CD4-positive, alpha-beta T cell treated with Interleukin-2 at 100 ng/mL for 4 hours (primary cell): ENCODE measurements at places on chromosomes 2 and 18.

DNA sequence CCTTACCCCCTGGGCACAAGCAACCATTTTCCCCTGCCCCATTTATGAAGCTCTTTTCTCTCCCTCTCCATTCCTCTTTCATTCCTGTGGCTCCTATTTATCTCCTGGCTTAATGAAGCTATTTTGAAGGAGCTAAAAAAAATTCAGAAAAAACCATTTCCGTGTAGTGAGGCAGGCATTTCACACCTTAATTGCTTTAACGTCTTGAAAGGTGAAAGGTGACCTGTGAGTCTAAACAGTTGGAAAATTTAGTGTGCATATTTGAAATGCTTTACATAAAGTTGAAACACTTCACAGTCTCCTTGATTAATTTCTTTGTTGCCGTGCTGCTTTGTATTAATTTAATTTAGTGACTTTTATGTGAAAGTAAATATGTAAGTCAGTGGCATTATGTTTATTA lies 83.6 kb downstream of the LTBP1 start:
- no peak for DNase-seq

DNA sequence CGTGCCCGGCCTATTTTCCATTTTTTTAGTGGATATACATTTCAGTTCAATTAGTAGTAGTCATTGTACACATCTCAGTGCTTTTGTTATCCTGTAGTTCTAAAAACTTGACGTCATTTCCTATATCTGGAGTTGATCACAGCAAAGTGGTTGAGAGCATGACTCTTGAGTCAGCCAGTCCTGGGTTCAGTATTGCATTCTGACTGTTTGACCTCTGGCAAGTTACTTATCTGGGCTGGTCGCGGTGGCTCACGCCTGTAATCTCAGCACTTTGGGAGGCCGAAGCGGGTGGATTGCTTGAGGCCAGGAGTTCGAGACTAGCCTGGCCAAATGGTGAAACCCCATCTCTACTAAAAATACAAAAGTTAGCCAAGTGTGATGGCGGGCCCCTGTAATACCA lies 50.4 kb upstream of the PPM1B start:
- DNase-seq: no peak

DNA sequence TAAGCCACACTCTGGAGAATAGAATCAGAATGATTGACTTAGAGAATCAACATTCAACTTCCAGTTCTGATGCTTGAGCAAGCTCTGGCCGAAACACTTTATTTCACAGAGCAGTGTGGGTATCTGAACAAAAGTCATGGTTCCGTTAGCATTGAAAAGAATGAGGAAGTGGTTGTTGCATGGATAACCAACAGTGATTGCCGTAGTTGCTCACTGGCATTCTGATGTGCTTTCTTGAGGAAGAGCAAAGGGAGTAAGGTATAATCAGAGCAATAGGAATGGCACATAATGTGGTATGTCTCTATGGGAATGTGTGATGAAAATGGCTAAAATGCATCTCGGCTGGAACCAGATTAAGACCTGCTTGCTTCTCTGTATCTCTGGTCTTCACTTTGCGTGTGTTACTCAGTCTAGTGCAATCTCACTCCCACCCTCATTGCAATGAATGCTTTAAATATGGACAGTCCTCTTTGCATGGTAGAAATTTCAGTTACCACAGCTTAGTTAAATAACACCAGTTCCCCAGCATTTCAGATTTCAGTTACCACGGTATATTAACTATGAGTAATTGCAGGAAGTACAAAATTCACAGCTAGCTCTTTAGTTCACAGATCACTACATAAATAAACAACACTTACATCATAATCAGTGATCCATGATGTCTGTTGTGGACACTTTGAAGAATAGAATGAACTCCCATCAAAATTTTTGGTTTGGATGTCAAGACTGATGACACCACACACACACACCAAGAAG lies 7.8 kb upstream of the RAB12 start:
- no peak for DNase-seq

- DNase-seq: no peak
Measured at GRCh38 chr2:110910423-110910822, 178.1 kb downstream of the ACOXL start.

DNA sequence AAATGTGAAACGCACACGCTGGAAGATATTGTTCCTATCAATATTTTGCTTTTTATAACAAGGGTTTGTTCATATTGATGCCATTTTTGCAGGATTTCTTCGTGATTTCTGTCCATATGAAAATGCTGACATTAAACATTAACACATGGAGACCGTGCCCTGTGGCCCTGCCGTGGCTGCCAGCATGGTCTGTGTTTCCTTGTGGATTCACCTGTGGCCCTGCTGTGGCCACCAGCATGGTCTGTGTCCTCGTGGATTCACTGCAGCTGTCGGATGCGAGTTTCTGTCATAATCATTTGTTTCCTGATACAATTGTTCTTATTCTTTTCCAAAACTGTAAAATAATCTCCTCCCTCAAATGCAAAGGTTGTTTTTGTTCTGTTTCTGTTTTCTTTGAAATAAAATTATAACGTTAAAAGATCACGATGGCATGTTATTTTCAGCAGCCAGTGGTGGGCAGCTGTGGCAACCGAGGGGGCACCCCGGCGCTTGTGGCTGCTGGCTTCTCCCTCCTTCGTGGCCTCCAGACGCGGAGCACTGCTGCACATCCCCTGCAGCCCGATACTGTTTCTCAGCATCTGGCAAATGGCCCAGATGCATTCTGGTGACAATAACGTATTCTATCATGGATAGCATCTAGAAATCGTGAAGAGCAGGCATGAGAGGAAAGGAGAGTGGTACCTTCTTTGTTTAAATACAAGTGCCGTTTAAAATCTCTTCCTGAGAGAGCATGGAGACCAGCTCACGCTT lies 143.5 kb downstream of the PTGR3 start:
- no peak for DNase-seq

GRCh38 chr2:18050001-18050400 lies 171.5 kb downstream of the KCNS3 start:
- DNase-seq: no peak

DNA sequence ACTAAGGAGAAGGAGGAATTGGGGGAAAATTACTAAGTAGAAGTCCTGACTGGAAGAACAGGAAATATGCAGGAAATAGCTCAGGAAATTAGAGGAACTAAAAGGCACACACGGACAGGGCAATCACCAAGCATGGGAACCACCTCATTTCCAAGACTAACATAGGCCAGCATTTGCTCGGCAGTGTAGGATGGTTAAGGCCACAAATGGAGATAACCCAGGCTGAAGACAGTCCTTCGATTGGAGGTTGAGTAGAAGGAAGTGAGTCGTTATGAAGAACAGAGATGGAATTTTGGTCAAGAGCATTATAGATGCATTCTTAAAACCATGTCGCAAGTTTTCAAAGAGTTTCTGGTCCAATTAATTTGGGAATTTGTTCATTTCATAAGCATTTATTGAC lies 401.4 kb downstream of the ALK start:
- DNase-seq: no peak

- DNase-seq: no peak
Measured at GRCh38 chr18:56975276-56975675, 171.6 kb upstream of the BOD1L2 start.

DNA sequence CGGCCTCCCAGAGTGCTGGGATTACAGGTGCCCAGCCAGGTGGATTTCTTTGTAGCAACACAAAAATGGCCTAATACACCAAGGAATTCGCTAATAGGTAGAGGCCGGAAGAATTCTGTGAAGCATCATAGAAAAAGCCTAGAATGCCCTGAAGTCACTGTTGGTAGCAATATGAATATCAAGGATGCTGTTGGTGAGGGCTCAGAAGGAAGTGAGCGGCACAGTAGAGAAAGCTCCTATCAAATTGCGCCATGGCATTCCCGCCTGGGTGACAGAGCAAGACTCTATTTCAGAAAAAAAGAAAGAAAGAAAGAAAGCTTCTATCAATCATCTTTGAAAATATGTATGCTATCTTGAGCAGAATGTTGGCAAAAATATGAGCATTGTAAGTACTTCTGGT lies 23.8 kb downstream of the GALNT5 start:
- no peak for DNase-seq

GRCh38 chr2:228522276-228522675 lies 340.8 kb upstream of the SPHKAP start:
- DNase-seq: no peak

DNA sequence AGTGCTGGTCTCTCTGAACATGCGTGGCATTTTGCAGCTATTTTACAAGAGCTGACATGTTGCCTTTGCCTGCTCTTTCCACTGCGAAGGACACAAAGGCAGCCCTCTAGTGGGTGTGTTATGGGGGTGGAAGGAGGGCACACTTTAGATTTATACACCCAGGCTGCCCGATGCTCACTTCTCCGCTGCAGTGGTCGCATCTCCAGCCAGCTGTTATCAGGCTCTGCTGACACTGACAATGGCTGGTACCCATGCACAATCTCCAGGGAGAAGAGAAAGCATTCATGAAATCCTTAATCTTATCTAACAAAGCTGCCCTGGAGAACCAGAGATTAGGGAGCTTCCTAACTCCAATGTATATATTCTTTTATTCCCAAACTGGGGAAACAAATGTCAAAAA lies 113.5 kb downstream of the EPHA4 start:
- no peak for DNase-seq

GRCh38 chr2:85778646-85779379 lies 25.0 kb downstream of the ATOH8 start:
- no peak for DNase-seq

GRCh38 chr18:13799396-13799795 lies 24.6 kb upstream of the MC5R start:
- no peak for DNase-seq

GRCh38 chr2:223057569-223057968 lies 5.6 kb downstream of the KCNE4 start:
- no peak for DNase-seq

GRCh38 chr2:105541189-105542050 lies 142.6 kb upstream of the FHL2 start:
- DNase-seq: no peak

DNA sequence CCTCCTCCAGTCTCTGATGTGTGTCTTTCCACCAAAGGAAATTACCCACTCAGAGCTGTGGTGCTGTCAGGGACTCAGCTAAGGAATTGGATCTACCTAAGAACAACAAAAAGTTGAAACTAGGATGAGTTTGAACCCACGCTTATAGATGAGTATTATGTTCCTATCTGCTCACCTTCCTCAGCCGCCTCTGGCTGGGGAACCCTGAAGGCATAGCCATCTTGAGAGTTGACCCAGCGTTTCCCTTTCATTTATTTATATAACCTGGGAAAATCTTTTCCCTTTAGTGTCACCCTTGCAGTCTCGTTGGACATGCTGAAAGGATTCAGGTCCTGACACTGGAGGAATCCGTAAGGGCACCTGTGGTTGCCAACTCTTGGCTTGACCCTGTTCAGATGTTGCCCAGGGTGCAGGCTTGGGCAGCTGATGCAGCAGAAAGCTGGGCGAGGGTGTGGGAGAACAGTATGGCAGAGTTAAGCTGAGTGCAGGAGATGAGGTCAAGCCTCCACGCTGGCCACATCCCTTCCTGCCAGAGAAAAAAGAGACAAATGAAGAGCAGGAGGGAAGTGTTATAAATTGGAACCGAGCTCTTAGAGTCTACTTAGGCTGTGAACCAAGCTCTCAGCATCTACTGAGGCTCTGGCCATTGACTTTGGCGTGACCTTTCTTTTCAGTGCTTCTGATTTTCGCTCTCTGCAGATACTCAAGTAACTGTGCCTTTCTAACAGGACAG lies 1.9 kb downstream of the CDH20 start:
- DNase-seq: no peak

GRCh38 chr2:241901018-241901380 lies 31.5 kb downstream of the RTP5 start:
- no peak for DNase-seq

DNA sequence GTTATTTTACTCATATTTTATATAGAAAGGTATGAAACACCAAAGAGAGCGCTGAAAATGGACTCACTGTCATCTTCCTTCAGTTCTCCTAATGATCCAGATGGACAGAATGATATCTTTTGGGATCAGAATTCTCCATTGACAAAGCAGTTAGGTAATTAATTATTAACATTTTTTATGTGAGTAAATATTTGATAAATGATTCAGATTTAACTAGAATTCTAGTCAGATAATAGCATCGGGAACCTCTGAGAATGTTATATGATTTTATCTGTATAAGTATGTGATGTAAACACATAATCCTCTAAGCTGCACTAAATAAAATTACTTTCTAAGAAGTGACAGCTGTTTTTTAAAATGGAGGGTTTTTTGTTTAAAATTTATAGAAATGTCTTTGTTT lies 2.0 kb downstream of the ETAA1 start:
- DNase-seq: no peak
